ENCODE measurements at places on chromosomes 16 and 17.

DNA sequence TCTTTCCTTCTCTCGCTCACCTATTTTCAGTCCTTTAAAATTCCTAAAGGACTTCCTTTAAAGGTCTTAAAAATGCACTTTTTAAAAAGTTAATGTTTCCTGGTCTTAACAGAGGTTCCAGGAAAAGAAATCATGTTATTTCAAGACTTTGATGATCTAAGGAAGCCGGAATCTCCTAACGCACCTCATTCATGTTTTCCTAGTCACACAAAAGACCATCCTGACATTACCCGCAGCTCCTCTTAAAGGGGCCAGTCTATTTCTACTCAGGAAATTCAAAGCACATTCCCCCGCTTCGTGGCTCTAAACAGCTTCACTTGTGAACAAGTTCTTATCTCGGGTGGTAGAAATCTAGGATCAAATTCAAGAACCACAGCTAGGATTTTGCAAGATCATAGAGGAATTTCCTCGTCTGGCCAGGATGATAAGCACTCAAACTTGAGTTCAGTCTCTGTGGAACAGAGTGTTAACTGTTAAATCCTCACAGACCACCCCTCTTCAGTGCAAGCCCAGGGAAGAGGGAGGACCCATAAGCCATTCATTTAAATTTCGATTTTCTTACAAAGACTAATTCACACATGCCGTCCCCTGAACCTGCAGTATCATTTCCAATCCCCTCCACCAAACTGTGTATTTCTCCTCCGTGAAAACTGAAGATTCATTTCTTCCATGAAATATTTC lies 137.1 kb upstream of the AXIN2 start:
- DNase-seq: no peak

- DNase-seq: no peak
Observed at GRCh38 chr17:28974451-28974850, 23.1 kb upstream of the PHF12 start.

DNA sequence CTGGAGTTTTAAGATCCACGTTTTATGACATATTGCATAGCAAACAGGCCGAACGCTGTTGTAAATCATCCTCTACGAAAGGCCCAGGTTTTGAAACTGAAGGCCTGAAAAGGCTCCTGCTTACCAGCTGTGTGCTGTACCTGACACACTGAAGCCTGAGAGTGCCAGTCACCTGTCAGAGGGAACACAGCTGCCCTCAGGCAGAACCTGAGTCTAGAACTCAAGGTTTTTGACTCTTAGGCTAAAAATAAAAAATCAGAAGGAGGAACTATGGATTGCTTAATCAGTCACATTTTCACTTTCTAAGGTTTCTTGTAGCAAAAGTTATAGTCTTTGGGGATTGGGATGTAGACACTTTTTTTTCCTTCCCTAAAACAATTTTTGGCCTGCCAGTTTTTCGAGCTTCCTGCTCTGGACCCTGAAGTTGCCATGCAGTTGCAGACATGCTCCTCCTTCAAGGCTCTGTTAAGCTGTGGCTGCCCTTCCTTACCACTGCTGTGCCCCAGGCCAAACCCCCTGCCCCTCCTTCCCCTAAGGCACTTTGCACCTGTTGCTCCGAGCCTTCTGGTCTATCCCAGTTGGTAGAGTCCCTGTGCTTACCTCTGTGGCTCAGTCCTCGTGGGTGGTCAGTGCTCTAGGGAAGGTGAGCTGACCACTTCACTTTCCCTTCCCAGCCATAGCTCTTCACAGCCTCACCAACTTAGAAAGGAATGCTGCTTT lies 56.6 kb downstream of the TENT4B start:
- DNase-seq: no peak

DNA sequence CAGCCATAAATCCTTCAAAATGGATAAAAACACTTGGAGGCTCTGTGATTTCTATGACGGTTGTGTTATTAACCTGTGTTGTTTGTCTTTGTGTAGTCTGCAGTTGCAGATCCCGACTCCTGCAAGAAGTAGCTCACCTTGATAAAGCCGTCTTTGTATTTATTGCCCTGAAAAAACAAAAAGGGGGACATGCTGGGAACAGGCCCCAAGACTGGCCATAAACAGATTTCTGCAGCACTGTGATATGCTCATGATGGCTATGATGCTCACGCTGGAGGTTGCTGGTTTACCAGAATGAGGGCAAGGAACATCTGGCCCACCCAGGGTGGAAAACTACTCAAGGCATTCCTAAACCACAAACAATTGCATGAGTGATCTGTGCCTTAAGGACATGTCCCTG lies 71.0 kb downstream of the LGALS9 start:
- DNase-seq: no peak

- DNase-seq: no peak
Observed at GRCh38 chr17:43395165-43395564, 3.6 kb upstream of the ARL4D start.

- DNase-seq: no peak
Observed at GRCh38 chr17:30450125-30451027, 26.8 kb upstream of the GOSR1 start.

GRCh38 chr16:56289862-56290261 lies 98.6 kb downstream of the GNAO1 start:
- DNase-seq: no peak

DNA sequence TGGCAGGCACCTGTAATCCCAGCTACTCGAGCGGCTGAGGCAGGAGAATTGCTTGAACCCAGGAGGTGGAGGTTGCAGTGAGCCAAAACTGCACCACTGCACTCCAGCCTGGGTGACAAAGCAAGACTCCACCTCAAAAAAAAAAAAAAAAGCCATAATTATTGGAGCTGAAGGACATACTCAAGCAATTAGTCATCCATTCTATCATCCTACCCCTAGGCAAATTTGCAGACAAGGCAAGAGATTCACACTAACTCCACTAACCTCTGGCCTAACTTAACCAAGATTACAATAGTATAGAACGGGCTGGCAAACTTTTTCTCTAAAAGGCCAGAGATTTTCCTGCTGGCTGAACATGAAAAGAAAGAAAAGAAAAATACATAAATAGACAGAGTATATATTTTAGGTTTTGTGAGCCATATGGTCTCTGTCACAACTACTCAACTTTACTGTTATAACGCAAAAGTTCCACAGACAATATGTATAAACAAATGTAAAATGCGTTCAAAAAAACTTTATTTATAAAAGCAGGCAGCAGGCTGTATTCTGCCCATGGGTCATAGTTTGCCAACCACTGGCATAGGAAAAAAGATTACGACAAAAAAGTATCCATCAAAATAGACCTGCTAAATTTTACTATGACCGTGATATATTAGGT lies 29.7 kb downstream of the BRIP1 start:
- no peak for DNase-seq

GRCh38 chr16:31487071-31487719 lies 4.3 kb downstream of the SLC5A2 start:
- DNase-seq: no peak

GRCh38 chr16:69089091-69089910 lies 16.2 kb upstream of the HAS3 start:
- DNase-seq: peak; percentile 39

DNA sequence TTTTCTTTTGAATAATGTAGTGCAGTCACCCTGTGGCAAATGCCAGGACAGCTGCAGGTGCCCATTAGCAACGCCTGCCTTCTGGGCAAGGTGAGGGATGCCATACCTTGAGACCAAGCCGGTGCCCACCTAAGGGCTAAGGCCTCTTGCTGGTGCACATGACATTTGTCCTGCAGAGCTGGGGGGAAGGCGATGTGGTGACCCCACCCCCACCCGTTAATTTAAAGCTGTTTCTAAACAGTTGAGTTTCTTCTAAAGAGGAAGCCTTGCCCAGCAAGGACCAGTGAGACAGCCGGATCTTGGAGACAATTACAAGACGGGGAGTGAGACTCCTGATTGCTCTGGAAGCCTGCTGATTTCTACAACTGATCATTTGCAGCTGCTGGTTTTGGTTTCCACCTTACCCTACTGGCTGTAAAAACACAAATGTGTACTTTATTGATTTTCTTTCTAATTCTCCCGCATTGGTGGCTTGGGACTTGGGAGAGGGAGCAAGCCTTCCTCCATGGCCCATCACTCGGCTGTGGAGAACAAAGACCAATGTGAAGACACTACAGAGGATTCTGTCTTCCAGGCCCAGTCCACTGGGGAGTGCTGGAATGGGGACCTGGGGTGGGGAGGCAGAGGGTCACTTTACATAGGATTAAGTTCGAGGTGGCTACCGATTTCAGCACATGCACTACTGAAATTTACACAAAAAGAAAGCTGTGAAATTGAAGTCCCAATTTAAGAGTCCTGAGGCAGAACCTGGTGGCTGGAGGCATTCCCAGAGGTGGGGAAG lies 2.7 kb downstream of the CDK5R1 start:
- DNase-seq: no peak
